ENCODE measurements at places on chromosomes 3 and 15. TPM values are rescaled to one million over a fixed set of nuclear protein-coding genes. Genes with fewer than 3 reads are reported as not detected.

The LIPC gene
- 9.0 TPM for total RNA-seq

The HOMER2 gene
- total RNA-seq = 6.6 TPM

DNA sequence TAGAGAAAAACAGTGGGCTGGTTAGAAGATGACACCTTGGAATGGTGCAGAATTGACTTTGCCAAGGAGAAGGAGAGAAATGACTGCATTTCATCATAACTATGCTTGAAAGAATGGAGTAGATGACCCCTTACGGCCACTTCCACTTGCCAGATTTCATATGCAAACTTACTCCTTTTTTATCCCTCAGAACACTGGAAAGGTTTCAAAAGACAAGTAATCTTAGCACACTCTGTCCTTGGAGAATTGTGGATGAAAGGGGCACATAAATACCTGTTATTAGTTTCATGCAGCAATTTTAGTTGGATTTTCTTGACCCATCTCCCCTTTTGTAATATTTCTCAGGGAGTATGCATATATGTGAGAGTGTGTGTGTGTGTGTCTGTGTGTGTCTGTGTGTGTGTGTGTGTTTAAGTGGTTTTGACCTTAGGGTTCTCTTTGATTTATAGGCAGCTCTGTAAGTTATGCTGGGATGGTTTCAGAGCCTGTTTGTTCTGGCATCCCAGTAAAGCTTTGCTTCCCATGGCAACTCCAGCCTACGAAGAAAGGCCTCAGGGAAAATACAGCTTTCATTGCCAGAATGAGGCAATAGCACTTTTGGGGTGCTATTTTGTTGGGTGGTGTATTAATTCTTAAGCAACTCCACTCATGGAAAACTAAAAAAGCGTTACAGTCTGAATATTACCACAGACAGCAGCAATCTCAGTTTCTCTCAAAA is 122.2 kb upstream of the TP63 start:
- no peaks in the 10 kb centered on the region for H3K4me1 ChIP-seq
- no peak for DNase-seq
- no peaks in the 10 kb centered on the region for H3K27me3 ChIP-seq
- H3K36me3 ChIP-seq = no peaks in the 10 kb centered on the region

DNA sequence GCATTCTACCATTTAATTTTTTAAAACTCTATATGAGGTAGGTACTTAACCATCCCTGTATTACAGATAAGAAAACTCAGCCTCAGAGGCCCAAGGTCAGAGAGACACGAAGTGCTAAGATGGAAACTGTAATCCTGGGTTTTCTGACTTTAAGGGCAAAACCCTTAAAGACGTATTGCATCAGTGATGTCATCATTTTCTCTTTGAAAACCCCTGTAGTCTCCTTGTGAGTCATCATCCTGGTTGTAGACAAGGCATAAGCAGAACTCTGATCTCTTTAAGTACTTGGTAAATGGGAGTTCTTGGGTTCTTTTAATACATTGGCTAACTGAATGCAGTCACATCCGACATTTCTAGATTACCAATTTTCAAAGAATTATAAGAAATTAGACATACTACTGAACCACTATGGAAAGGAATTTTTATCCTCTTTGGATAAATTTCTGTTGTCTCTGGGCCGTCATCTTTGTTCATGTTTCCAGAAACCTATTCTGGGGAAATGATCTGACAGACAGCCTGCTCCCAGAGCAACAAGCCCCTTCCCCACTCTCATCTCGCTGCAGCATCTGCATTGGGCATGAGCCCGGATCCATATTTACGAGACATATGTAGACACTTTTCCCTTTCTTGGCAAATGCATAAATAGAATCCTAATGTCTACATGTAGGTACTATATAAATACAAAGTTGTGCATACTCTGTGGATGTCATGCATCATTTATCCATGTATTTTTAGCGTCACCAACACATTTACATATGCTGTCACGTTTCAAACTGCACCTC is 48.7 kb upstream of the MDFIC2 start:
- peaks cover 5% of the 10 kb centered on the region for H3K27me3 ChIP-seq
- no peaks in the 10 kb centered on the region for H3K4me1 ChIP-seq
- DNase-seq = no peak
- H3K4me3 ChIP-seq = no peak overlapping the region
- no peak overlapping the region for H3K27ac ChIP-seq
- H3K36me3 ChIP-seq = no peaks in the 10 kb centered on the region

- H3K36me3 ChIP-seq = no peaks in the 10 kb centered on the region
- H3K4me3 ChIP-seq = no peak overlapping the region
- no peak for DNase-seq
Observed at GRCh38 chr3:54685213-54685612, 242.6 kb downstream of the LRTM1 start.

DNA sequence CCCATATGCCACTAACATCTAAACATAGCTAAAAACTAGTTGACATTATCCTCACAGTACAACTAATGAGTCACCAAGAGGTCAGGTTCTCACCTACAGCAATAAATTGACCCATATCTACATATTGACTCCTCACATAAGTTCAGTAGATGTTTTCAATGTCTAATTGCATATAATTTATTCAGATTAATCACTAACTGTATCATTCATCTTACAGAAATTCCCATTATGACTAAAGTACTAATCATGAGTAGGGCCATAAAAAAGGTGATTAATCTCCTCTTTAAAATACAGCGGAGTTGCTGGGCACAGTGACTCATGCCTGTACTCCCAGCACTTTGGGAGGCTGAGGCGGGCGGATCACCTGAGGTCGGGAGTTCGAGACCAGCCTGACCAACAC is 82.4 kb upstream of the ST3GAL6 start:
- H3K36me3 ChIP-seq = no peaks in the 10 kb centered on the region
- peaks cover 2% of the 10 kb centered on the region for H3K27me3 ChIP-seq
- no peaks in the 10 kb centered on the region for H3K4me1 ChIP-seq
- no peak overlapping the region for H3K27ac ChIP-seq

GRCh38 chr3:100941041-100941440 is 52.2 kb downstream of the ABI3BP start:
- H3K36me3 ChIP-seq = no peaks in the 10 kb centered on the region
- no peak overlapping the region for H3K27ac ChIP-seq

Measured in activated naive CD8-positive, alpha-beta T cell treated with anti-CD3 and anti-CD28 coated beads, Interleukin-2, amount 10 ng/mL, durations not matched to agents 7 days and 5 days (primary cell).